ENCODE measurements at places on chromosomes 3 and 15.

DNA sequence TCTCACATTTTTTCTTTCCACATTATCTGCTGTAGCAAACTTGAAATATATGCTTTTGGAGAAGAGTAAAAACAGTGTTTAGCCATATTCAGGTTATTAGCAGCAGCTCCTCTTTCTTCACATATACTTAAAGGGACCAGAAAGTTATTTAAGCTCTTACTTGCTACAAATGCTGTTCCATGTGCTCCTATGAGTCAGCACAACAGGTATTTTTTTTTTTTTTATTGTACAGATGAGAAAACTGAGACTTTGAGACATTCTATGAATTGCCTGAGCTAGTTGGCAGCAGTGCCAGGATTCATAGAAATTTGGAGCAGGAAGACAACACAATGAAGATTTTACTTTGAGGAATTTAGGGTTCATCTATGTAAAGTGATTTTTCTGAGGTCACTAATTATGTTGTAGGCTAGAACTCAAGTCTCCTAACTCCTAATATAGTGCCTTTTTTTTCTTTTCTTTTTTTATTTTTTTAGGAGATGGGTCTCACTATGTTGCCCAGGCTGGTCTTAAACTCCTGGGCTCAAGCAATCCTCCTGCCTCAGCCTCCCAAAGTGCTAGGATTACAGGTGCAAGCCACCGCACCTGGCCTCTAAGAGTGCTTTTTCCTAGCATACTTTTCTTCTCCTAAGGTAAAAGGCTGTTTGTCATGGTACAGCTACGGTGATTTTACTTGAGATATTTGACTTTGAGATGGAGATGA, 23.6 kb downstream of the SETD5 start:
- DNase-seq = no peak

- DNase-seq = no peak
Measured at GRCh38 chr3:14685179-14685578, 10.2 kb downstream of the C3orf20 start.

GRCh38 chr3:131394400-131394799, 12.8 kb downstream of the NUDT16 start:
- DNase-seq = no peak

- no peak for DNase-seq
Measured at GRCh38 chr15:89406940-89407607, 72.5 kb upstream of the POLG start.

- DNase-seq = no peak
Measured at GRCh38 chr15:29812384-29812694, 9.9 kb downstream of the TJP1 start.

DNA sequence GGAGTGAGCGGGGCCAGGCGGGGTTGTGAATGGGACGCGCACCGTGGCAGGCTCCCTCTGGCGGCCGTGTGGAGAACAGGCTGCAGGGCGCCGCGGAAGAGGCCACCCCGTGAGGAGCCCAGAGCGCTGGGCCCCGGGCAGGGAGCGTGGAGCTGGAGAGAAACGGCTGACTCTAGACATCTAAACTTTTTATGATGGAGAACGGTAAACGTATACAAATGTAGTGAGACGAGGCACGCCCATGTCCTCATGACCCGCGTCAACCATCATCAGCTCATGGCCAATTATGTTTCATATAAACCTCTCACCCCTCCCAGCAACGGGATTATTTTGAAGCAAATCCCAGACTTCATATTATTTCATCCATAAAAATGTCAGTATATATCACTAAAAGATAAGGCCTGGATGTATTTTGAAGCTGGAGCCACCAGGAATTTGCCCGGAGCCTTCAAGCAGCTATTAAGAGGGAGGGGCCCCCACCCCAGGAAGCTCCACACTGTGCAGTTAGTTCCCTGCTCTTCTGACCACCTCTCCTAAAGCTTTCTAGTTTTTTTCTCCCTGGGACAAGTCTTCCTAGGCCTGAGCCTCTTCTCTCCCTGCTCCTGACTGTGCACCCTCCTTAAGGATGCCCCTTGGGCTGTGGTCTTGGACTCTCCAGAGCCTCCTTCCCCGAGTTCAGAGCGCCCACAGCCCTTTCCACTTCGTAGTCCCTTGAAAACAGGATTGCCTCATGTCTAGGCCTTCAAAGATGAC, 149.5 kb downstream of the SMAD6 start:
- DNase-seq = peak; percentile 84

DNA sequence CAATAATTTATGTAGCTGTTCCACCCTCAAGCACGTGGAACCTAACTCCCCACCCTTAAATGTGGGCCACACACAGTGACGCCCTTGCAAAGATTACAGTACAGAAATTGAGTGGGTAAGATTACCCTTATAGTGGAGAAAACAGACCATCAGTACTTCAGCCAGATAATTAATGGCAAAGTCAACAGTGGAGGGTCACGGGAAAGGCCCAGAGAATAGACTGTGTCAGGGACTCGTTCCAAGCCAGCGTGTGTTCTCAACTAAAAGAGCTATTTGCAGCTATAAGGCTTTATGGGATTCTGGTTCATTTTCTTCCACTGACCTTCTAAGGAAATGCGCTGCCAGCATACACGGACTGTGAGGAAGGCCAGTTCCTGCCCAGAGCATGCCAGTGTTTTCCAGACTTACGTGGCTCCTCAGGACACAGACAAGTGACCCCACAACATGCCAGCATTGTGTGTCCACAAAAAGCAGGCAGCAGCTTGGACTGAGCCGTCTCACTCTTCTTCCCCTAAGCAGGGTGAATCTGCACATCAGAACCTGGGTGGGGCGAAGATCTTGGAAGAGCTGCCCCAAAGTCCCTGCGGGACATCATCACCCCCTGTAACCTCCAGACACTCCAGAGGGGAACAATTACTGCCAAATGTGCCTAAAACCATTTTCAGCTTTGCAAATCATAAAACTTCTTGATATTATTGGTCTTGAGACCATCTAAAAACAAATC, 428.5 kb downstream of the OCA2 start:
- no peak for DNase-seq

DNA sequence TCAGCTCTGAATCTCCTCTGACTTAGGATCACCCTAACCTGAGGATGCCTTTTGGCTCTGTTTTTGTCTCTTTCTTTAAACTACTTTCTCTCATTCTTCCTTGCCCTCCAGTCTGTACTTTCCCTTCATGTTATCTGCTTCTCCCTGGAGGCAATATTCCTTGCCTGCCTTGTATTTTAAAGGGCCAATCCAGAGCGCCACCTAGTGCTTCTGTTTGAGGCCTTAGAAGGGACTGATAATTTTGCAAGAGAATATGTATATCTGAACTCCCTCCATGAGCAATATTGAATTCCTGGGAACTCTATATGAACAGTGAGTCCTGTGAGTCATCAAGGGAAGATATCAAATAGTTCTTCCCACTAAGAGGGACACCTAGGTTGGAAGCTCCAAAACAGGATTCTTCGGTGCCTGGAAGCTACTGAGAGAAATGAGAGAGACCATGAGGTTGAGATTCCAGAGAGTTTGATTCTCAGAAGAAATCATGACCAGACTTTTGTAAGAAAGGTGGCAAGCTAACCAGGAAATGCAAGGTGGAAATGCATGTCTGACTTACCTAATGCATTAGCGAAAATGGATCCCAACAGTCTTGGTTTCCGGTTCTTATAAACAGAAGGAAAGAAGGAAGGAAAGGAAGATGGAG, 203.8 kb upstream of the CD96 start:
- no peak for DNase-seq

DNA sequence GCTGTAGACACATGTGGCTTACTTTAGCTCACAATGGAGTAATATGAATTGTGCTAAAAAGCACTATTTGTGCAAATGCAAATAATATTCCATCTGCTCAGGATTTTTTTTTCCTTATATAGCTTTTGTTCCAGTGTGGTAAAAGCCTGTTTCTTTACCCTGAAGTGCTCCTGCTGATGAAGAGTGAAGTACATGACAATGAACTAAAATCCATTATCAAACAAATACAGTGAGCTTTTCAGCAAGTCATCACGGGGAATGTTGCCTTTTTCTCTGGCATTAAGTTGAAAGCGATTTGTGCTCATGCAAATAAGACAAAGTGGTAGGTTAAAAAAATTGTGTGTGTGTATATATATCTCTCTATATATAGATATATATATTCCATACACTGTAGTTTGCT, 28.6 kb upstream of the CCDC39 start:
- no peak for DNase-seq

DNA sequence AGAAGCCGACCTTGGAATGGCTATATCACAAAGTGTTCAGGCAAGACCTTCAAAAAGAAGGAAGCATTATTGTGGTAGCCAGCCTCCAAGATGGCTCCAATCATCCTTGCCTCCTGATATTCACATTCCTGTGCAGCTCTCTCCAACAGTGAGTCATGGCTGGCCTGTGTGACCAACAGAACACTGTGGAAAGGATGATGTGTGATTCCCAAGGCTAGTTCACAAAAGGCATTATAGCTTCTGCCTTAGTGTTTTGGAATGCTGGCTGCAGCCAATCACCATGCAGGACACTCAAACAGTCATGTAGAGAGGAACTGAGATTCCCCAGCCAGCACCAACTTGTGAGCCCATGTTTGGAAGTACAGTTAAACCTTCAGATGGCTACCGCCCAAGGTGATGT, 102.6 kb downstream of the EFL1 start:
- DNase-seq = no peak

DNA sequence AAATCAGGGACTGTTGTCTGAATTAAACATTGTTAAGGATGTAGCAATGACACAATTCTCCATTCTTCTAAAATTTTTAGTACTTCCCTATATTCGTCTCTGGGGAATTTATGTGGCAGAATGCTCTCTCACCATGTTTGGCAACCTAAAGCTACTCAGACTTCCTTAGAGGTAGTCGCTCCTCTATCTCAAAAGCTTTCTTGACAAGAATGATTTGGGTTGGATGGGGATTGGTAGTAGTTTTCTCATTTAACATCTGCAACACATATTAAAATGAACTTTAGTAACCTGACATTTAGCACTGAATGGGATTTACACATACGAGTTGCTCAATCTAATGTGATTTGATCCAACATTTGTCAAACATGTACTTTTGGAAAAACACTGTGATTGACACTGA, 233.3 kb downstream of the RBMS3 start:
- no peak for DNase-seq

GRCh38 chr15:73872346-73872745, 1.0 kb upstream of the TBC1D21 start:
- DNase-seq = no peak

- no peak for DNase-seq
Measured at GRCh38 chr15:89740137-89740536, 10.9 kb downstream of the MESP1 start.

- no peak for DNase-seq
Measured at GRCh38 chr3:139456386-139456785, 19.9 kb downstream of the RBP2 start.

DNA sequence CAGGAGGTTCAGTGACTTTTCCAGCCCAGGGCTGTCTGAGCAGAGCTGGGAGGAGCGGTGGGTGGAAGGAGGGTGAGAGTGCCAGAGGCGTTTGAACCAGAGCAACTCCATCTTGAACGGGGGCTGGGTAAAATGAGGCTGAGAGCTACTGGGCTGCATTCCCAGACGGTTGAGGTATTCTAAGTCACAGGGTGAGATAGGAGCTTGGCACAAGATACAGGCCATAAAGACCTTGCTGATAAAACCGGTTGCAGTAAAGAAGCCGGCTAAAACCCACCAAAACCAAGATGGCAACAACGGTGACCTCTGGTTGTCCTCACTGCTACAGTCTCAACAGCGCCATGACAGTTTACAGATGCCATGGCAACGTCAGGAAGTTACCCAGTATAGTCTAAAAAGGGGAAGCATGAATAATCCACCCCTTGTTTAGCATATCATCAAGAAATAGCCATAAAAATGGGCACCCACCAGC, 60.2 kb downstream of the ABTB1 start:
- no peak for DNase-seq

- no peak for DNase-seq
Measured at GRCh38 chr15:65896236-65896635, 26.9 kb downstream of the RAB11A start.

DNA sequence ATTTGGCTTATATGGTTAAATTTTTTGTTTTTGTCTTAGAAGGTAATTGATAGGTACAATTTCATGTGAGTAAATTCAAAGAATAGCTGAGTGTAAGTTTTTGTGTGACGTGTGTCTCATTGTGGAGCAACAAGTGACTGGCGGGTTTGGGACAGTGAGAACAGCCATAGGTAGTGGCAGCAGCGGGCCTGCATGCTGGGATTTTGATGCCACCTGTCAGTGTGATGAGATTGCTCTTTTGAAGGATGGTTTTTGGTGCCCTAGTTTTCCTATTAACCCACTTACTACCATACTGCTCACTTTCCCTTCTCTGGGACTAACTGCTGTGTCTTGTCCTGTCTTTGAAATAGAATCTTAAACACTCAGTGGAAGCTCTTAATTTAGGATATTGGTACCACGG, 522.6 kb downstream of the NAALADL2 start:
- no peak for DNase-seq

DNA sequence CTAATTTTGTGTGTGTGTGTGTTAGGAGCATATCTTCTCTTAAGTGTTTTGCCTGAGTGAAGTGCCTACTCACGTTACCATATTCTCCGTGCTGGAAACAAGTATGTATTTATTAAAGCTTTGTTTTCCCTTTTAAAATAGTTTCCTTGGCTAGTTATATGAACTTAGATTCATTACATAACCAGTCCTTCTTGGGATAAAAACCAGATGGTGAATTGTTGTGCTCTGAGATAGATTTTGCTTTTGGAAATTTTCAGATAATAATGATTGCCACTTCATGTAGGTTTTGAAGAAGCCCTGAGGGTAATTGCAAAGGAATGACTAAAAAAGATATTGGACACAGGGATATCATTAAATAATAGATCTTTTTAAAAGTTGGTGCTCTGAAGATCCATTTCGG, 390.2 kb upstream of the SGO1 start:
- no peak for DNase-seq

- DNase-seq = no peak
Measured at GRCh38 chr15:40085266-40085665, 23.4 kb downstream of the BMF start.

- peak; percentile 69 for DNase-seq
Measured at GRCh38 chr3:122794779-122795673, at the start of gene SLC49A4. TSS of gene SLC49A4 (plus strand) at chr3:122795069. CDS start at chr3:122795193, 124 bp downstream.

DNA sequence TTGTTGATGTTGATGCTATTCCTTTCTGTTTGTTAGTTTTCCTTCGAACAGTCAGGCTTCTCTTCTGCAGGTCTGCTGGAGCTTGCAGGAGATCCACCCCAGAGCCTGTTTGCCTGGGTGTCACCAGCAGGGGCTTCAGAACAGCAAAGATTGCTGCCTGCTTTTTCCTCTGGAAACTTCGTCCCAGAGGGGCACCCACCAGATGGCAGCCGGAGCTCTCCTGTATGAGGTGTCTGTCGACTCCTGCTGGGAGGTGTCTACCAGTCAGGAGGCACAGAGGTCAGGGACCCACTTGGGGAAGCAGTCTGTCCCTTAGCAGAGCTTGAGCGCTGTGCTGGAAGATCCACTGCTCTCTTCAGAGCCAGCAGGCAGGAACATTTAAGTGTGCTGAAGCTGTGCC, 303.2 kb downstream of the ZIC1 start:
- DNase-seq = no peak

Data from RWPE2 (cell line).